ENCODE measurements at places on chromosomes 2 and 18.

DNA sequence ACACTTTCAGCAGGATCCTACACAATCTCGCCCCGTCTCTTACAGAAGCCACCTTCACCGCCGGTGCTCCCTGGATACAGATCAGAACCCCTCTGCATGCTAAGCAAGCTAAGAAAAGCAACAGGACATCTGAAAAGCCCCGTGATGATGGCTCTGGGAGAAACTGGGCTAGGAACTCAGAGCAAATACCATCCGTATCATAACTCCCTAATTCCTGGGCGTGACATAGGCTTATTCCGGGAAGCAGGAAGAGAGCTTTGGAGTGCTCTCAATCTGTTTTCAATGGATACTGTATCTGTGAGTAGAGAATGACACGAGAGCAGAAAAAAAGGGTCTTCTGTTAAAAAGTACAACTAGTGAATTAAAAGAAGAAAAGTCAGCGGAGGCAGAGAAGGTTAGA is 121.6 kb downstream of the SPP2 start:
- no peak for DNase-seq

DNA sequence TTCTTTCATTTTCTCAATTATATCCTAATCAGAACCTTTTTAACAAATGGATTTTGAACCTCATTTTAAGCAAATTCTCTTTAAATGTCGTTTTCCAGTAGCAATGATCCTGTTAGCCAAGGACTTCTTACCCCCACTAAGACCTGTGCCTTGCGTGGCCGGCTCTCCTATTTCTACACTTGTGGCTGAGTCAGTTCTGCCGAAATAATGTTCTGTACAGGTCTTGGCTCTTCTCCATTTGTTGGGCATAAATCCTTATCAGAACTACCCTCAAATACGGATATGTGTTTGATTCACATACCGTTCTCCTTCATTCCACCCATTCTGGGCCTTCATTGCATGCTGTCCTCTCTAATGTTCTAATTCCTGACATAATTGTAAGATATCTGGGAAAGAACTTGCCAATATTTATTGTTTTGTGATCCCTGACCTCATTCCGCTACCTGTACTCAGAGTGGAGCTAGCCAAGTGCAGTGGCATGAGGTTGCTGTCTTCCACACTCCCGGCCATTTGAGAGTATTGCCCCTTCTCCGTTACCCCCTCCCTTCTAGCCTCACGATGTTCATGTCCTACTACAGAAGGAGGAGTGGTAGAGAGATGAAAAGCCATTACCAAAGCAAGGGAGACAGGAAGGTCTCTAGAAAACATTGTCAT is 78.7 kb downstream of the MYOM1 start:
- no peak for DNase-seq

DNA sequence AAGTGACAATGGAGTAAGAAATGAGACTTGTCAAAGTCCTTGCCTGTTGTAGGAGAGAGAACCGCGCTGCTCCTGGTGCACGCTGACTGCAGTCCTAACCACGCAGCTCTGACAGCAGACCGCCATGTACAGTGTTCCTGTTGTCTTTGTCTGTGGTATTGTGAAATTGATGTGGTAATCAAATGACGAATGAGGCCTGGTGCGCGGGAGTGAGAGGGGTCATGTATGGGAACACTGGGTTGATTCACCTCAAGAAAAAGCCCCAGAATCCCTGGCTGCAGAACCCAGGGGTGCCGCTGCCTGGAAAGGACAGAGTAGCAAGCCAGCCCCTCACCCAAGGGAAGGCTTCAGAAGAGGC is 64.0 kb downstream of the INPP4A start:
- no peak for DNase-seq

DNA sequence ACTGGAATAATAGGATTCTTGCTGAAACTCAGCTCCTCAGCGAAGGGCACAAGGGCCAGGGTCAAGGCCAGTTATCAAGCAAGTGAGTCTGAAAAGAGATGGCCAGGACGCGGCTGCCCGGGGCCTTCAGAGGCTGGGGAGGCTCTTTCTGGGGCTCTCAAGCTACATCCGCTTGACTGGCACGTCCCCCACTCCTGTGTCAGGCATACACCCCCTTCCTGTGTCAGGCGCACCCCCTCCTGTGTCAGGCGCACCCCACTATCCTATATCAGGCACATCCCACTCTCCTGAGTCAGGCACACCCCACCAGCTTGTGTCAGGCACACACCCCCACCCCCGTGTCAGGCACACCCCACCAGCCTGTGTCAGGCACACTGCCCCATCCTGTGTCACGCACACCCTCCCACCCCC is 91.8 kb downstream of the TPO start:
- DNase-seq: no peak

GRCh38 chr2:70943205-70943871 is 7.6 kb downstream of the ATP6V1B1 start:
- no peak for DNase-seq

- peak; percentile 50 for DNase-seq
Measured at GRCh38 chr18:56645415-56646016, 5.6 kb upstream of the WDR7 start.

- no peak for DNase-seq
Measured at GRCh38 chr18:76983613-76984051, 149.0 kb downstream of the MBP start.

GRCh38 chr18:32049393-32050171 is 31.0 kb downstream of the RNF125 start:
- DNase-seq: no peak
